ENCODE measurements at places on chromosomes 11 and 22. TPM values are rescaled to one million over a fixed set of nuclear protein-coding genes. Genes with fewer than 3 reads are reported as not detected.

GRCh38 chr22:25959818-25960774, 209.2 kb upstream of the SEZ6L start:
- no peak overlapping the region for H3K4me3 ChIP-seq
- H3K36me3 ChIP-seq = no peaks in the 10 kb centered on the region
- H3K4me1 ChIP-seq = no peaks in the 10 kb centered on the region
- H3K27ac ChIP-seq = no peak overlapping the region
- no peak for DNase-seq

DNA sequence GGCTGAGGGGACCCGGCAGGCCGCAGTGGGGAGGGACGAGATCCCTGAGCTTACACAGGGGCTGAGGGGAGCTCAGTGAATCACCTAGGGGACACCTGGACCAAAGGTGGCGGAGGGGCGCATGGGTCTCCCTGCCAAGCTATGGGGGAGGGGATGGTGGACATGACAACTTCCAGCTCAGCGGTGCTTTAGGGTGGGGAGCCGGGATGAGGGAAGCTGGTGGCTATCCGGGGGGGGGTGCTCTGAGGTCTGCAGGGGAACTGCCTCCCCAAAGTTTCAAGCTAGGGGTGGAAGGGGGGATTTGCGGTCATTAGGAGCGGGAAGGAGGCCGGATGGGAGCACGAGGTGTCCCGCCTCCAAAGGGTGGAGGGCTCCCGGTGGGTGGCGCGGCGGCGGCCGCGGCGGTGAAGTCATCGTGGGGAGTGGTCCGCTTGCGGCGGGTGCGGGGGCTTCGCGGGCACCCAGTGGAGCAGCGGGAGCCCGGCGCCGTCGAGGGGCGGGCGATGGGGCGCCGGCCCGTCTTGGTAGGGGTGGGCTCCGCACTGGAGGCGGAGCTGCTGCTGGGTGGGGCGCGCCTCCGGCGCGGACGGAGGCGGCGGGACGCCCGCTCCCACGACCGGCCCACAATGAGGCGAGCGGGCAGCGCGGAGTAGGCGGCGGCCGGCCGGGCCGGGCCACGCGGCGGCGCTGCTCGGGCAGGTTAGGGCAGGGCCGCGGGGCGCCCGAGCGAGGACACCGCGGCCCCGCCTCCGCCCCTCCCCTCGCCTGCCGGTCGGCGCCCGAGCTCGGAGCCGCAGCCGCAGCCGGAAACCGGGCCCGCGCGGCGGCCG, at the start of gene MICALL1:
MICALL1 (plus strand) TSS at position 764 of the 830 bp plus-strand sequence. CDS start 126 bp downstream, outside the sequence.
- H3K4me3 ChIP-seq = peak within 1 kb of the TSS; percentile 93
- no peaks in the 10 kb centered on the region for H3K27me3 ChIP-seq
- peak within 1 kb of the TSS; percentile 93 for H3K27ac ChIP-seq
- no peaks in the 10 kb centered on the region for H3K36me3 ChIP-seq
- peaks cover 17% of the 10 kb centered on the region for H3K4me1 ChIP-seq

The ELF5 gene
- not detected for total RNA-seq

The MGAT3 gene
- total RNA-seq = 7.5 TPM

DNA sequence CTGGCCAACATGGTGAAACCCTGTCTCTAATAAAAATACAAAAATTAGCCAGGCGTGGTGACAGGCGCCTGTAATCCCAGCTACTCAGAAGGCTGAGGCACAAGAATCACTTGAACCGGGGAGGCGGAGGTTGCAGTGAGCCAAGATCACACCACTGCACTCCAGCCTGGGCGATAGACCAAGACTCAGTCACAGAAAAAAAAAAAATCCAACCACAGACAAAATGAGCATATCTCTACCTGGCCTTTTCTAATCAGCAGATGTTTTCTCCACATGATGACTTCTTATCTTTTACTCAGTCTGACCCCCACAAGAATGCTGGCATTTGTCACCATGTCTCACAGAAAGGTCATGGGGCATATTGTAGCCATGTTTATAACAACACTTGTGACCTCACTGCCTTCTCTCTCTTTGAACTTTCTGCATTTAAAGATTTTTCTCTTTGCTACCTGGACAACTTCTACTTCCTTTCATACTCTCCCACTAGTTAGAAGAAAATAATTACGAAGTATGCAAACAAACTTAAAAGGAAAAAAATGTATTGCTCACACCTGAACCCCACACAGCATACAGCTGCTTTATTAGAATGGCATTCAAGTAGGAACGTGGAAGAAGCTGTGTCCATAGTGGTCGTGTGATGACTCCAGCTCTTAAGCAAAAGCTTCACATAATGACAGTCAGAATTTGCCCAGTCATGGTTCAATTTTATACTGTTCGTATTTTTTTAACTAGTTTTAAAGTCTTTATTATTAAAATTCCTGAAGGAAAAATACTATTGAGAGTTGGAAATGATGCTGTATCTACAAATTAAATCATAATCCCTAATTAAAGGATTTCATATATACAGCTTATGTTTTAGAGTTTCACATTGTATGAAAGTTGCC, 65.4 kb downstream of the ZC3H12C start:
- no peak for DNase-seq
- no peak overlapping the region for H3K27ac ChIP-seq
- H3K4me3 ChIP-seq = no peak overlapping the region
- no peaks in the 10 kb centered on the region for H3K36me3 ChIP-seq
- H3K27me3 ChIP-seq = no peaks in the 10 kb centered on the region
- no peaks in the 10 kb centered on the region for H3K4me1 ChIP-seq

The OR8G1 gene
- total RNA-seq = not detected

DNA sequence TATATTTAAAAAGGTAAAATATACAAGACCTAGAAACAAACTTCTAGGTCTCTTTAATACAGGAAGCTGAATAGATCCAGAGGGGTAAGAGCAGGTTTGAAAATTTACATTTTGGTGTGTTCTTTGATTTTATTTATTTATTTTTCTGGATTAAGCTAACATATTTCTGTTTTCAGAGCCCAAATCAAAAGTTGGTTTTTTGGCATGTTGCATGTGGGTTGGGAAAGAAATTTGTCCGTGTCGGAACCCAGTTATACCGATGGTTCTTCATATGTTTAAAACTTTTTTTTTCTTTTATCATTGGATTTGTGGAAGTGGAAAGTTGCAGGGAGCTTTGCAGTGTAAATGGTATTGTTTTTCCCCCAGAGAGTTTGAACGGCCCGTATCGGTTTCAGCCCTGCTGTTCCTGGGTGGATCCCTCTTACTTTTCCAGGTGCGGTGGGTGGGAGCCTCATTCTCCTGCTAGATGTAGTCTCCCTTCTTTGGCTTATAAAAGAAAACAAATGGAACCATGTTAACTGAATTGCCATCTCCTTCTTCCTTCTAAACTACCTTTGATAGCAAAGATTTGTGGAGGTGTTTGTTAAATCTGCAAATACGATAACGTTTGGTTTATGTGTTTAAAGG, 746 bp downstream of the CTNND1 start:
- peak; percentile 47 for DNase-seq
- H3K4me3 ChIP-seq = peak overlapping the region; percentile 46
- H3K27me3 ChIP-seq = no peaks in the 10 kb centered on the region
